ENCODE measurements at places on chromosomes 5 and 9.

DNA sequence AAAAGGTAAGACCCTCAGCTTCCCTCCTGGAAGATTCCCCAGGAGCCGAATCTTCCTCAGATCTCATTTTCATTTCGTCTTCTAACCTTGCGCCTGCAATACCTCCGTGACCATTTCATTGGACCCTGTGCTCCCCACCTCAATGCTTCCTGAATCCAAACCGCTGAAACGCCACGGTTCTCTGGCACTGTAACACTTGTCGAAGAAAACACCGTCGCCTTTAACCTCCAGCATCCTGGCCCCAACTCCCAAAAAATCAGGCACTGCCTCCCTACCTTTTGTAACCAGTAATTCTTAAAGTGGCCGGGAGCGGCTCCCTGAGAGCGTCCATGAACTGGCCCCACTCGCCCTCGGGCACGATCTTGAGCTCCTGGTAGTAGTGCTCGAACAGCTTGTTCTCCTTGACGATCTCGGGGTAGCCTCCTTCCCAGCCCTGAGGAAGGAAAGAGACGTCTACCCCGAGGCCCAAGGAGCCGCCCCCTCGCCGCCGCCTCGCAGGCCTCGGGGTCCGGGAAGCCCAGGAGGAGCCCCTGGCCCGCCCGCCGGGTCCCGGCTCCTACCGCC is 438 bp downstream of the NSUN2 start:
- DNase-seq = no peak

DNA sequence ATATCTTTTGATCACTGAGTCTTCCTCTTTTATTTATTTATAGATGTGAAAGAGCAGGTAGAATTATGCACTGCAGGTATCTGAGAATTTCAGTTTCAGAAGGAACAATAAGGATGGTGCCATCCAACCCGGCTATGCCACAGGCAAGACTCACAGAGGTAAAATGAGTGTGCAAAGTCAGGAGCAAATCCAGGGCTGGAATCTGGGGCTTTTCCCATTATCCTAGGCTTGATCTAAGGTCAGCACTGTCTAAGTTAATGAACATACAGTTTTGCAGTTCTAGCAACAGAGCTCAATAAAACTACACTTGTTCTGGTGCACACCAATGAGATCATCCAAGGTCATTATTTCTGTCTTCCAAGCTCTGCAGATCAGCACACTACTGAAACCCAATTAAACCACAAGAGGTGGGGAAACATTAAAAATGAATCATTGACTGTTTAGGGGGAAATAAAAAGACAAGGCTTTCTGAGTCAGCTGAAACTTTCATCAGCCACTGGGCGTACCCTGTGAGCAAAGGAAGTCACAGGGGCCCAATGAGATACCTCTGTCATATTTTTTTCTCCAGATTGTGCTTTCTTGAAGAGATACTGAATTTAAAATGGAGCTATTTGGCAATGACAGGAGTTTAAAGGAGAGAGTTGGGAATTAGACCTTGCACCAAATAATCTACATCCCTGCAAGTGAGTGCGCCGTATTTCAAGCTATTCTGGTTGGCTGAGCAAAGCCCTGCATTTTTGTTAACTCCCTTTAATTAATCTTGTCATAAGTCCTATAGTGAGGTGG is 662.2 kb upstream of the ZNF608 start:
- no peak for DNase-seq

DNA sequence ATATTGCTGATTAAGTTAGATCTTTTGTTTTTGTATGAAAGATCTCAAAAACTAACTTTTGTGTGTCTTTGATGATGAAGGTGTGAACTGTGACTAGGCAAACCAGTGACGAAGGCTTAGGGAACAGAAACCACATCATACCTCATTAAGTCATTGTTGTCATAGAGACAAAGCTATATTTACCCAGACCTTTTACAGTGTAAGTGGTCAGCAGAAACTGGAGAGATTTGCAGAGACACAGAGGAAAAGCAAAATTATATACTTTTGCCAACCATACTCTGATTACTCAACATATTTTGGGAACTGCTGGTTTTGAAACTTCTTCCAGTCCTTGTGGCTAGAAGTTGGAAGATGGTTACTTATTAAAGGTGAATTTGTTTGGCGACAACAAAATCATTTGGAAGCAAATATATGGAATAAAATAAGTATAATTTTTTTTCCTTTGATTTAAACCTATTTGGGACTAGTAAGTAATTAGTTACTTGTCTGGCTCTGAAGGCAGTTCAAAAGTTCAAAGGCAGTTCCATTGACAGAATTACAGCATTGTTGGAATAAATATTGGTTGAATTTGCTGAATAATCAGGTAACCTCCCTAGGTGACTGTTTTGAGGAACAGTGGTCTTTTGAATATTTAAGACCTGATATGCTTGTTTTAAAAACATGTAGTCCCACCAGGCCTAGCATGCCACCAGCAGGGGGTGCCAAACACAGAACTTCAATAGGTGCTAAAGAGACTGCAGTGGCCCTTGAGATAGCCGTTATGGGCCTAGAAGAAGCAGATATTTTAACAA is 103.8 kb downstream of the RPS23 start:
- DNase-seq = peak; percentile 49

DNA sequence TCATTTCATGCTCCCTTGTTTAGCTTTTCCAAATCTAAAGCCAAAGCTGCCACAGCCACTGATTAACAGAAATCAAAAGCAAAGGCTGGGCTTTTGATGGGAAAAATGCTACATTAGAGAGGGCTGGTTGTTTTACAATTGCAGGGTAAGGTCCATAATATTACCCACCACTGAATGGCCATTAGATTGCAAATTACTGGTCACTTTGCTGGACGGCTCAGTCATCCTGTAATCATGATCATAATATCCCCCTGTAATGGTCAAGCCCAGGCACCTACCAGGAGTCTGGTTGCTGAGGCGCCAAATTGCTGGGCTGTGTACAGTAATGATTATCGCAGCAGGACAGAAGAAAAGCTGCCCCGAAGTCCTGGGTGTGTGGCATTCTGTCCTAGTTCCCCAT is 286.5 kb downstream of the ZSWIM6 start:
- DNase-seq = no peak

DNA sequence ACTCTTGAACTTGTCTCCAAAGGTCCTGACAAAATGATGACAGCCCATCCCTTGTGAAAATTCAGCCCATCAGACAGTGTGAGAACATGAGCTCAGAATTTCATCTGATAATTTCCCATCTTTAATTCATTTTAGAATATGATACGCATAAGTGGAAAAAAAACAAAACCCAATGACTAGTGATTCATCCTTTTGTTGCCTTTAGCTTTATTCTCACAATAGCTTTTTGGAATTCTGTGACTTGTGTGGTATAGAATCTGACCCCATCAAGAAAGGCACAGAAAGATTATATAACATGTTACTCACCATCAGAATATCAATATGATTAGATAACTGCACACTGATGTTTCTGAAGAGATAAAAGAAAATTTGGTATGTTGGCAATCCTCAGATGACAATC is 16.1 kb upstream of the TMED7 start:
- no peak for DNase-seq

GRCh38 chr5:93382188-93382825 is 198.7 kb downstream of the NR2F1-AS1 start:
- no peak for DNase-seq
